ENCODE measurements at places on chromosomes 2 and 18.

DNA sequence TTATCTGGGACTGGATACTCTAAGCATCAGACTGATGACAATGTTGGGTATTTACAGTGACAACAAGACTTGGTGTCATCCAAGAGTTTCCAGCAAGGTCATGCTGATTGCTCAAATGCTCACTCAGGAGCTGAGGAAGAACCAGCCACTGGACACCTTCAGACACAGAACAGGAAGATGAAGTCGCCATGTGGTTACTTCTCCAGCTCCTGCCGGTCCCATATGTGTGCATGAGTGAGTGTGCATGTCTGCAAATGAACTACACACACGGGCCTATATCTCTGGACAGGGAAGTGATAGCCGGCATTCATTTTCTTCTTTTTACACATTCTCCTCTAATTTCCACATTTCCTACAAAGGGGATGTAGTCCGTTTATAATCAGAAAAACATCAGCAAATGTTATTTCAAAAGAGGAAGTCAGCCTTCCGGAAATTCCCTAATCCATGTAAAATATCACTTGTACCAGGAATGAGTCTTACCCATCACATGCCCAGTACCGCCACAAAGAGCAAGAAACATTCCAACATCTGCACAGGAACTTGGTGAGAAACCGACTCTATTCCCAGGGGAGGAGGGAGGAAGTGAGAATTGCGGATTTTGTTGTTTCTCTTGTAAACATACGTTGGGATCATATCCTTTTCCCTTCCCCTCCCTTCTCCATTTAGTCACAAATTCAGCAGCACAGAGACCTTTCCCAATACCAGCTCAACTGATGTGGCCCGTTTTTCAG lies 10.8 kb downstream of the RFX8 start:
- DNase-seq = peak; percentile 48

DNA sequence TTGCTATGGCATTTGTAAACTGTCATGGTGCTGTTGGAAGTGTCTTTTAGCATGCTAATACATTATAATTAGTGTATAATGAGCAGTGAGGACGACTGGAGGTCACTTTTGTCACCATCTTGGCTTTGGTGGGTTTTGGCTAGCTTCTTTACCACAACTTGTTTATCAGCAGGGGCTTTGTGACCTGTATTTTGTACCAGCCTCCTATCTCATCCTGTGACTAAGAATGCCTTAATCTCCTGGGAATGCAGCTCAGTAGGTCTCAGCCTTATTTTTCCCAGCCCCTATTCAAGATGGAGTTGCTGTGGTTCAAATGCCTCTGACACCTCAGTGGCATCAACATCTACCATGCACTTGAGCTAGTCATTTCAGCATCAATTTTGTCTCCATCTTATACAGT lies 29.7 kb downstream of the LYPD6 start:
- DNase-seq = no peak

- DNase-seq = peak; percentile 45
Observed at GRCh38 chr2:65361623-65362022, 70.8 kb downstream of the SPRED2 start.

DNA sequence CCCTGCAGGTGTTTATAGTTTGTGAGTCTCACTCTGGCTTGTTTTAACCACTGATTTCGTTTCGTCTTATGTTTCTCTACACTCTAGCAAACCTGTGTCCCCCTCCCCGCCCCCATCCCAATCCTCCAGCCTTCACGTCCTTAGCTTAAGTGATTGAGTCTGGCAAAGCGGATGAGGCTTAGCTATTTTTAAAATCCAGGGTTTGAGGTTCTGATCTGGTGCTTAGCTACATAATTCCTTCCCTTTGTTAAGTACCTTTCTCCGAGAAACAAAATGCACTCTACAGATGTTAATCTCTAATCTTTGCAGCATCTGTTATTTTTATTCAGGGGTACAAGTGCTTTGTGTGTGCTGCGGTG lies 7.8 kb downstream of the AGAP1 start:
- DNase-seq = no peak

- DNase-seq = no peak
Observed at GRCh38 chr18:905307-905947, 756 bp downstream of the ADCYAP1 start.

GRCh38 chr18:38494065-38494464 lies 928.5 kb upstream of the CELF4 start:
- DNase-seq = peak; percentile 20

- no peak for DNase-seq
Observed at GRCh38 chr2:40039549-40039948, 260.5 kb upstream of the THUMPD2 start.

GRCh38 chr2:7692657-7693161 lies 775.5 kb downstream of the RNF144A start:
- DNase-seq = no peak

DNA sequence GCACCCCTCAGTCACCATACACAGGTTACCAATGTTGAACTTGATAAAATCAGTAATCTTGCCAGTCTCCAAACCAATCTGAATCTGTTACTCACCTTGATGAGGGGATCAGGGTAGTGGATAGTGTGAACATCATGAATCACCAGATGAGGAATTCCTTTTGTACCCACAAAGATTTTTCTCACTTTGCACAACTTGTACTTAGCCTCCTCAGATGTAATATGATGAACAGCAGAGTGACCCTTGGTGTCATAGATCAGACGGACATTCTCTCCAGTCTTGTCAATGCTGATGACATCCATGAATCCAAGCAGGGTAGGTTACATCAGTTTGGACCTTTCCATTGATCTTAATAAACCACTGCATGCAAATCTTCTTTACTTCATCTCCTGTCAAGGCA lies 54.7 kb downstream of the MDH1 start:
- DNase-seq = no peak

DNA sequence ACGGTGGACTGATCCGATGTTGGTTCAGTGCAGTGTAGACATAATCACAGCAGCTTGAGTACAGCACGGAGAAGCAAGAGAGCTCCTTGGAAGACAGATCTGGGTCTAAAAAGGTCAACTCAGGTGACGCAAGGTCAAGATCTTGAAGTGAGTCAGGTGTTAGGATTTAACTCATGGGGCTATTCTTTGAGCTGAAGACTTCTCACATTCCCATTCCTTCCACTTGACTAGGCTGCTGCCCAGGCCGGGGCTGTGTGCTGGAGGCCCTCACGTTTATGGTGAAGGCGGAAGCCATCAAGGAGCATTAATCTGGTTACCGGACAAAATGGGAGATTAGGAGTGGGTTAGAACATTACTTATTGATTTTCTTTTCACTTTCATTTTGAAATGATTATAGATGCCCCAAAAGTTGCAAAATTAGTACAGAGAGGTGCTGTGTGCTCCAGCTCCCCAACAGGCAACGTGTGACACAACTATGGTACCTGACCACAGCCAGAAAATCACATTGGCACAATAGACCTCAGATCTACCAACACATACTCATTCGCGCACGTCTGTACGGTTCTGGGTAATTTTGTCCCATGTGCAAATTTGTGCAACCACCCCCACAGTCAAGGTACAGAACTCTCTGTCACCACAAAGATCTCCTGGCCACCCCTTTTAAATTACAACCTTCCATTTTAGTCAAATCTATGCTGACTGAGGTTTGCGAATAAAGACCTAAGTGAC lies 77.6 kb upstream of the SEC11C start:
- DNase-seq = no peak

DNA sequence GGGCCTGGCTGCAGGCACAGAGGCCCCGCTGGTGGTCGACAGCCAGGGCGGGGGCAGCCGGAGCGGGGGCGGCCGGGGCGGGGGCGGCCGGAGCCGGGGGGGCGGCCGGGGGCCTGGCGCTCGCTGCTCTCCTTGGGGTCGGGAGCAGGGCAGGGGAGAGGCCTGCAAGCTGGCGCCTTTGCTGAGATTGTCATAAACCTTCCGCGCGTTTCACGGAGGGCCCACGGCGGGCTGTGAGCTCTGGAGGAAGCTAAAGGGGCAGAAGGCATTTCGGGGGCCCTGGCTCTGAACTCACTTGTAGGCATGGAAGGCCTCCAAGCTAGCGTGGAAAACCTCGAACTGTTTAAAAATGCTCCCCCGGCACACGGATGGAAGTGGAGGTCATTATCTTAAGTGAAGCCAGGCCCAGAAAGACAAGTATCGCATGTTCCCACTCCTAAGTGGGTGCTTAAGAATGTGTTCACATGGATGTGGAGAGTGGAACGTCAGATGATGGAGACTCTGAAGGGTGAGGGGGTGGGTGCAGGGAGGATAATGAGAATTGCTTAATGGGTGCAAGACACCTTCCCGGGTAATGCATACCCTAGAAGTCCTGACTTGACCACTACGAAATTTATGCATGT lies 629 bp downstream of the PRELID3A start:
- no peak for DNase-seq

GRCh38 chr2:96118698-96119388 lies 2.5 kb upstream of the ADRA2B start:
- no peak for DNase-seq

DNA sequence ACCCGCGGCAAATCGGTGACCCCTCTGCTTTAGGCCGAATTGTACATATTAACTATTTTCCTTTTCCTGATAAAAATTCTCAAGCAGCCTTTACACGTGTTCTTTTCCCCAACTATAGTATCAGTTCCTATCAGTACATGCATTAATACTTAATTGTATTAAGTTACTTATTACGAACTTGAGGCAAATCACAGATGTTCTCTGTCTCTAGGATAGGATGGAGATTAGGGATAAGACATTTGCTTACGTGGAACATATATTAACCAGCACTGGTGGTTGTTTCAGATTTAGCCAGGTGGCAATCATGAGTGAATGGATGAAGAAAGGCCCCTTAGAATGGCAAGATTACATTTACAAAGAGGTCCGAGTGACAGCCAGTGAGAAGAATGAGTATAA lies 675 bp downstream of the GEMIN6 start:
- DNase-seq = no peak

DNA sequence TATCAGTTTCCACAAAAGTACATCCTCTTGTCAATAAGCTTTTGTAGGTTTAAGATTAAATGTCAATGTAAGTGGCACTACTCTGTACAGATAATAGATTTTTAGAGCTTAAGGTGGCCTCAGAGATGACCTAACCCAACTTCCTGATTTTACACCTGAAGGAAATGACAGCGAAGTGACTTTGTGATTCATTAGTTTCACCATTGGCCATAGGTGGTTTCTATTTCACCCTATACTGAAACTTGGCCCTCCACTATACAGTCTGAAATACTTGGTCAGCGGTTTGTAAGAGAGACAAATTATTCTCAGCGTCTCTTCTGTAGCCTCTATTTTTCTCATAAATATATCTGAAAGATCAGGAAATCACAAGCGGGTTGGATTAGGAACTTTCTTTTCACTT lies 330.4 kb upstream of the FAM98A start:
- no peak for DNase-seq

- DNase-seq = peak; percentile 78
Observed at GRCh38 chr2:41930807-41931566, 116.8 kb upstream of the PKDCC start.

DNA sequence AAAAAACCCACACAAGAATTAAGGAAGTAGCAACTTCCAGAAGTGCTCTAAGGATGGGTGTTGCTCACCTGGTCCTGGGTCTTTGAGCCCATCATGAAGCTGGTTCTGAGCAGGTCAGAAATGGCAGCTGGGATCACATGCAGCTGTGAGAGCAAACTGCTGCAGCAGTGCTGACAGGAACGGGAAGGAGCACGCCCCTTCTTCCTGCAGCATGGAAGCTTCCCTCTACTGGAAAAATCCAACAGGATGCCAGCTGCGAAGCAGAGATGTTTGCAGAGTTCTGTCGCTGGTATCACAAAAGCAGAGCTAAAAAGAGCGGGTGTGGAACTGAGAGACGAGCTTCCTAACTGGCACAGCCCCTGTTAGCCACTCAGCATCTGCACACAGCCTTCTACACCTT lies 33.7 kb downstream of the EIF4E2 start:
- DNase-seq = no peak

DNA sequence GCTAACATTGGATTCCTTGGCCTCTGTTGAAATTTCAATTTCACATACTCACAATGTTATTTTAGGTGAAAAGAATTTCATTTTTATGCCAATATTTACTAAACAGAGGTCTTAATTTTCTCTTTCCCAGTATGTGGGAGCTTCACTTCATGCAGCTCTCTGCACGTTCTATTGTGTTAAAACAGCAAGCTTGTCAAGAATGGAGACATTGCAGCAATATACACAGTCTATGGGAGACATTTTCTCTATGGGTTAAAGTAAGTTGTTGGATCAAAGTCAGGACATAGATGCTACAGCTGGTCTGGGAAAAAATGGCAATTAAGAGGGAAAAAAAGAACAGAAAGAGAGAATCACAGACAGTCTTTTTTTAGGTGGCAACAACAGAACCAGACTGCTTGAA lies 70.4 kb upstream of the ARHGAP15 start:
- DNase-seq = no peak

DNA sequence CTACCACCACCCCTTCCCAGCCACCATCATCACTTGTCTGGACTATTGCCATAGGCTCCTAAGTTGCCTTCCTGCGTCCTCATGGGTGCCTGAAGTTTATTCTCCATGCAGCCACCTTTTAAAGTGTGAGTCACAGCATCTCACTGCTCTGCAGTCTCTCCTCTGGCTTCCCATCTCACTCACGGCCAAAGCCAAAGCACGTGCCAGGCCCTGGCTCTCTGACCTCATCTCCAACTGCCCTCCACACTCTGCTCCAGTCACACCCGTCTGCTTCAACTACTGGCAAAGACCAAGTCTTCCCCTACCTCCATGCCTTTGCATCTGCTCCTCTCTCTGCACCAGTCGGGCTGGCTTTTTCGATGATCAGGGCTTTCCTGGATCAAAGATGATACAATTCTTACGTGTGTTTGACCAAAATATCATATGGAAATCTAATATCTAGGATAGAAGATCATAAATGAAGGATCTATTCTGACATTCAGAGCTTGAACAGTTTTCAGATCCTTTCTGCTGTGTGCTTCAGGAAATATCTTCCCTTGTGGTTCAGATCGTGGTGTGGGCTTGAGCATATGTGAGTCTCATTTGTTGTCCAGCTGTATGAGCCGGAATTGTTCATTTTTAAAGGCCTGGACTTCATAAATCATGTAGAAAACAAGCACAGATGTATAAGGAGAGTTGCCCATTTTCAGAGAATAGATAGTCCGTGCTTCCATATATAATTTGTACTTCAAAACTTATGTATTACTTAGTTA lies 175.6 kb downstream of the PRKCE start:
- peak; percentile 62 for DNase-seq

GRCh38 chr18:35383136-35383535 lies 6.0 kb upstream of the ZNF396 start:
- DNase-seq = no peak

DNA sequence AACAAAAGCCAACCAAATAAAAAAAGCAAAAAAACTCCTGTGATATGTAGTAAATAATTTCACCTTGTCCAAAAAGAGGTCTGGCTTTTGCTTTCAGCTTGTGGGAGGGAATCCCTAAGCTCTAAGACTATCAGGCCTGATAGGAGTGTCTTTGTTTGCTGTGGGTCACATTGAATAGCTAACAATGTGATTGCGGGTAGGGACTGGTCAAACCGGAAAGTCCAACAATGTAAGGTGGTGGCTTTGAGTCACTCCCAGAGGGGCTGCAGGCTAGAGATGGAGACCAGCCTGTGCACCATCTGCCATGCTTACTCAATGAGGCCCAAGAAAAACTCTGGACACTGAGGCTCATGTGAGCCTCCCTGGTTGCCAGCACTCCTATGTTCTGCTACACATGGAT lies 192.9 kb downstream of the TFCP2L1 start:
- DNase-seq = no peak

Measured in urothelium cell line (cell line).